ENCODE measurements at places on chromosomes 1 and 21.

GRCh38 chr21:29207201-29207600 is 76.8 kb downstream of the MAP3K7CL start:
- no peak for ATAC-seq

DNA sequence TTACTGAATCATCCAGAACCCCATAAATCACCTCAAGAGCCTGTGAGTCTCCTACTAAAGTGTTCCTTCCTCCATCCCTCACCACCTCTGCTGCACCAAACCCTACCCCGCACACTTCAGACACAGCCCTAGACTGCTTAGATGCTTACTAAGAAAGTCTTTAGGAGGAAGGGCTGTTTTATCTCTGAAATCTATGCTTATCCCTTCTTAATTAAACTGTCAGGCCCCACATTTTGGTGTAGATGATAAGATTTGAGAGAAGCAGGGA is 216.8 kb upstream of the SGIP1 start:
- no peak for ATAC-seq

DNA sequence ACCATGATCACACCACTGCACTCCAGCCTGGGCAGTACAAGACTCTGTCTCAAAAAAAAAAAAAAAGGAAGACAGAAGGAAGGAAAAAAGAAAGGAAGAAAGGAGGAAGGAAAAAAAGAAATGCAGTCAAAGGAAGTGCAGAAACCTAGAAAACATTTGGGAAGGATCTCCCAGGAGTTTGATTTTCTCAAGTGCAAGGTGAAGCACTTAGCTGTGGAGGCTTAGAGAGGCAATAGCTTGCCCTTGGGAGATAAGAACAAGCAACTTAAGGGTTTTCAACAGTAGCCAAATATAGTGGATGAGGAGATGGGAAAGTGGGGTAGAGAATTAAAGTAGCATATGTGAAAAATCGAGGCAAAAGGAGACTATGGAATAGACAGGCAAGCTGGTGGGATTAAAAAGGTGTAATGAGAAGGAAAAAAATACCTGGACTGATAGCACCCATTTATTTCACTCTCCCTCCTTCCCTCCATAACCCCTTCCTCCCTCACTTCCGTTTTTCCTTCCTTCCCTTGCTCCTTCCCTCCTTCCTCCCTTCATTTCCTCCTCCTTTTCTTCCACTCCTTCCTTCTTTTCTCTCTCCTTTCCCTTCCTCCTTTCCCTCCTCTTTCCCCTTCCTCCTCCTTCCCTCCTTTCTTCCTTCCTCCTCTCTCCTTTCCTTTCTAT is 6.8 kb upstream of the FAM89A start:
- no peak for ATAC-seq

DNA sequence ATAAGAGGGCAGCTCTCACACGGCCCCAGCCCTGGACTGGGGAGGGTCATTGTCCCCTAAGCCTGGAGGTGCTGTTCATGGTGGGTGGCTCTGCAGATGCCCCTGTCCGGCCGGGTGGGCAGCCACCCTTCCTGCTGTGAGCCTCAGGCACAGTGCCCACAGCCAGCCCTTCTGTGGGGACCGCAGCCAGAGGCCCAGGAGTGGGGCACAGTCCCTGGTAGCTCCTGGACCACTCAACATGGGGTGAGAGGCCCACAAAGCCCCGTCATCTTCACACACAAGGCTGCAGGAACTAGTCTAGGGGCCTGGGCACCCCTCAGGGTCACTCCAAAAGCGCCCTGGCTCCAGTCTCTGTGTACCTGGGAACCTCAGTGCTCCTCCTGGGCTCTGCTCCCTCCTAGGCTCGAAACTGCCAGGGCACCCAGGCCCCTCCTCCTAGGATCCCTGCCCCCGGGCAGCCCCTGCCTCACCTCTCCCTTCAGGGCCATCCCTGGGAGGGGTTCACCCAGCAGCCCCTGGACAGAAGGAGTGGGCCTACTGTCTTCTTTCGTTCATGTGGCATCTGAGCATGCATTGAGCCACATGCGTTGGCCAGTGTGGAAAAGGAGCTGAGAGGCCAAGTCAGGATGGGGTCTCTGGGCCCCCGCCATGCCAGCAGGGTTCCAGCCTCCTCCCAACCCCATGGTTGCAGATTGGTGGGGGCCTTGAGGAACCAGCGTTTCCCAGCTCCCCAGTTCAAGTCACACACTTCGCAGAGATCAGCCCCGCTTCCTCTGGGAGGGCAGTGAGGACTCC is 43.0 kb downstream of the WNT9A start:
- ATAC-seq = no peak

DNA sequence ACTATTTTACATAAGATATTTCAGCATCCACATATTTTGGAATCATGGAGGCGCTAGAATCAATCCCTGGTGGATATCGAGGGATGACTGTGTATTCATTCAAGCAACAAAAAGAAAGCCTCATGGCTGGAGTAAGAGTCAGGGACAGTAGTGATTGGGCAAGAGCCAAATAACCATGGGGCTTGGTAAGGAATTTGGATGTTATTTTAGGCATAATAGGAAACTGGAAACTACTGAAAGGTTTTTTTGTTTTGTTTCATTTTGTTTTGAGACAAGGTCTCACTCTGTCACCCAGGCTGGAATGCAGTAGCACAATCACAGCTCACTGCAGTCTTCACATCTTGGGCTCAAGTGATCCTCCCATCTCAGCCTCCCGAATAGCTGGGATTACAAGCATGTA is 33.8 kb upstream of the EYA3 start:
- no peak for ATAC-seq

GRCh38 chr1:74343216-74343615 is 108.0 kb downstream of the TNNI3K start:
- no peak for ATAC-seq

DNA sequence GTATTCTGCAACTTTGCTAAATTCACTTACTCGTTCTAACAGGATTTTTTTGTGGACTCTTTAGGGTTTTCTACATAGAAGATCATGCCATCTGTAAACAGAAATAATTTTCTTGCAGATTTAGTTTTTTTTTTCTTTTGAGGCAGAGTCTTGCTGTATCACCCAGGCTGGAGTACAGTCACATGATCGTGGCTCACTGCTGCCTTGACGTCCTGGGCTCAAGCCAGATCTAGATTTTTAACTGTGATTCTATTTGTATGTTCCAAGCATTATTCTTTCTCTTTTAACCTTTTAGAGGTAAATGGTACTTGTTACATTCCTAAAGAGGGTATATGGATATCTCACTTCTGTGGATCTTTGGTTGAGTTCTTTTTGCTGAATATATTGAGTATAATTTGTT is 18.6 kb downstream of the FABP3 start:
- ATAC-seq = no peak

- no peak for ATAC-seq
These were observed 2.7 kb downstream of the PDE9A start for GRCh38 chr21:42655796-42656770.

DNA sequence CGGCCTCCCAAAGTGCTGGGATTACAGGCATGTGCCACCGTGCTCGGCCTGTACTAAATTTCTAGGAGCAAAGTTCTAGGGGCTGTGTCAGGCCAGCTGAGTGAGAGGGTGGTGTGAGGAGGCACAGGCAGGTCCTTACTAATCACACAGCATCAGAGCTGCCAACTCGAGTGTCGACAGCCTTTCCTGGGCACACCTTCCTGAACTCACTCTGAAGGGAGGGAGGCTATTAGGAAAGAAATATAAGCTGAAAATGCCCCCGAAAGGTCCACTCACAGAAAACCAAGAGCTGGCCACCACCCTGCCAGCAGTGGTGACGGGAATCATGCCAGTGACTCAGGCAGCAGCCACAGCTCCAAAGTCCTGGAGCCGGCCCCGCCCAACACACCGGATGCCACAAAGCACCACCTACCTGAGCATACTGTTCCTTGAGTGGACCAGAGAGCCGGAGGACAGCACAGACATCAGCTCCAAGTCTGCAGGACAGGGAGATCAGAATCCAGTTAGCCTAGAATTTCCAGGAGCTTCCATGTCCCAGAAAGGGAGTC is 4.5 kb downstream of the PMVK start:
- ATAC-seq = no peak

DNA sequence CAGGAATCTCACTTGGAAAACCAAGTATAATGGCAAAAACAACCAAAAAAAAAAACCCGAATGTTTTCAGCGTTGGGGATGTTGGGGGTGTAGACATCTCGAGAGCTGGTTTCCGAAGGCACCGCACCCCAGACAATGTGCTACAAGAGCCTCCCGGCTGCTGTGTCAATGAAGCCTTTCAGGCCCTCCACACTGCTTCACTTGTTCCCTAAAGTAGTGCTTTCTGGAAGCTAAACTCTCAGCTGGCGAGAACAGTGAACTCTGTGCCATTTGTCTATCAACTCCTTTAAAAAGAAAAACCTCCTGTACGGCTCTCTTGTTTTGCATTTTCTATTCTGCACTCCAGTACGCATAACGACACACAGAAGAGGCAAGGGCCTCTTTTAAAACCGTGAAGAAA is 32.5 kb downstream of the PLEKHO1 start:
- ATAC-seq = no peak

DNA sequence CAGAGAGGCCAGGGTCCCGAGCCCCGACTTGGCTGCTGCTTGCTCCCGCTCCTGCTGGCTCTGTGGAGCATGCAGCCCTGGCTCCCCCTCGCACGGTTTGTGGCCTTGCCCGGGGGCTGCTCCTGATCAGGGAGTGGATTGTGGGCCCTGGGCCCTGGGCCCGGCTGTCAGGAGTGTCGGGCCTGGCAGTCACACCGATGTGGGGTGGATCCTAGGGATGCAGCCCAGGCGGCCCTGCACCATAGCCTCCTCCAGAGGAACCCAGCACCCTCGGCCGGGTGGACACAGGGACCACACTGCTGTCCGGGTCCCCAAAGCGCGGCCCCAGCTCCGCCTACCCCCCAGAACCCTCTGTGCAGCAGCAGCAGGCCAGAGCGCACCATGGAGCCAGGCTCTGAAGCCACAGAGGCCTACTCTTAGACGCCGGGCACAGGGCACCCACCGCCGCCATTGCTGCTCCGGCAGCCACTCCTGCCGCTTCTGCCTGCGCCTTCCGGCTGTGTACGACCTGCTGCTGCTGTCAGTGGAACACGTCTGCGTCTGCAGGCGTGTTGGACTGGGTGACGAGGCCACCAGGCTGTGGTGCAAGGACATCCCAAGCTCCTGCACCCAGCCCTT is 9.4 kb downstream of the SLX9 start:
- ATAC-seq = no peak

- no peak for ATAC-seq
These were observed 198.3 kb upstream of the RNPC3 start for GRCh38 chr1:103327054-103327719.

DNA sequence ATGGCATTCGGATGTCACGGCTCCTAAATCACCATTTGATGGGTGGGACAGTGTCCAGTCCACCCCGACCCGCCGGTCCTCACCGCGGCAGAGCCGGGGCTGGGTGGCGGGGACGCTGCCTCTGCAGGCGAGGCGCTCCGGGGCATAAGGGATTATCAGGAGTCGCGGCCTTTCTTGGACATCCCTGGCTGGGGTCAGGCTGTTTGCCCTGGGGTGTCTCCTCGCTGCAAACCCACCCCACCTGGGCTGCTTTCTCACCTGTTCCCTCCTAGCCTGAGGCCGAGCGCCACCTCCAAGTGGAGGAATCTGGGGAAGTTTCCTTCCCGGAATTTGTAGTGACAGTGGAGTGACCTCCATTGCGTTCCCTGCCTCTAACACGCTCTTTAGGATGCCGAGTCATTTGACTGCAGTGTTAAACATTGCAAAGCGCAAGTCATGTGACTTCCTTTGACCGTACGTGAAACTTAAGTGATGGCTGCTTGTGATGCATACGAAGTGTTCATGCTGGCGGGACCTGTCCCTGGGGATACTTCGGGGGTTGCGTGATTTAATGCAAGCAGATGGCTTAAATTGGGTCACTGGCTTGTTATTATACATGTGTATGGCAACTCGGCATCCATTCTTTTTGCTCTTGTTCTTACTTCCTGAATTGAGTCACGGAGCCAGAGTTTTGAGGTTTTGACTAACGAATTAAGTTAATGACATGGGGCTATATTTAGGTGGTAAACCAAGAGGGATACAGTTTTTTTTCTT is 536 bp downstream of the LGALS8 start:
- ATAC-seq = peak; percentile 73

- ATAC-seq = no peak
These were observed 49.4 kb upstream of the KIAA1614 start for GRCh38 chr1:180863158-180863775.

- no peak for ATAC-seq
These were observed 34.6 kb downstream of the OLFML2B start for GRCh38 chr1:161989108-161989507.

DNA sequence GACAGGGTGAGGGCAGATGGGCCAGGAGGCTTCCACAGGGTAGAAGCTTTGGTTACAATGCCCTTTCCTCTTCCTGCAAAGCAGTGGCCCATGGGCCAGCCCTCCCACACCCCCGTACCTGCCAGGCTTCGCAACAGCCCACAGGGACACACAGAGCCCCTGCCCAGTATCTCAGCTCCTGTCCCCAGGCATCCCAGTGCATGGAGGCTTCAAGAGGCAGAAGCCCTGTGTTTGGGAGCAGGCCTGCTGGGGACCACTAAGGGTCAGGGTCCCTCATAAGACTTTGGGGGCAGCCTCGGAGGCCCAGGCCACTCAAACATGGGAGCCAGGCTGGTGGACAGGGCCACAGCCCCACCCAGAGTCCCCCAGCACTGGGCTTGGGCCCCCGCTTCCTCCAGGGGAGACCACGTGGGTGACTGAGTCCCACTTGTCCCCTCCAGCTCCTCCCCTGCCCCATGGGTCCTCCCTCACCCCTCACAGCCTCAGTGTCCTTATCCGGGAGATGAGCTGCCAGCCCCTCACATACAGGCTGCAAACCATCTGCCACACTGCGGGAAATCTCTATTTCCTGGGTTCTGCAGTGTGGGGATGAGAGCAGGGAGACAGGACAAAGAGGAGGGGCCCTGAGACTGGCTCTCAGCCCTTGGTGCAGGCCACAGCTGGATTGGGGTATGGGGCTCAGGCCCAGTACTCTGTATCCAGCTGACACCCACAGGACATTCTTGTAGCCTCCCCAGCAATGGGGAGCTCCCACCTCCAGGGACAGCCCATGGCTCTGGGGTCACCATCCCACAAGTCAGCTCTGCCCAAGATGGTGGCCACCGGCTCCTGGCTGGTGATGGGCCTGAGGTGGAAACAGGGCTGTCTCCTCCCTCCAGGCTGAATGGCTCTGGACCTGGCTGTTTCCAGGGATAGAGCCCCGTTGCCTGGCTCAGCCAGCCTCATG is 50.7 kb downstream of the WNT9A start:
- no peak for ATAC-seq

DNA sequence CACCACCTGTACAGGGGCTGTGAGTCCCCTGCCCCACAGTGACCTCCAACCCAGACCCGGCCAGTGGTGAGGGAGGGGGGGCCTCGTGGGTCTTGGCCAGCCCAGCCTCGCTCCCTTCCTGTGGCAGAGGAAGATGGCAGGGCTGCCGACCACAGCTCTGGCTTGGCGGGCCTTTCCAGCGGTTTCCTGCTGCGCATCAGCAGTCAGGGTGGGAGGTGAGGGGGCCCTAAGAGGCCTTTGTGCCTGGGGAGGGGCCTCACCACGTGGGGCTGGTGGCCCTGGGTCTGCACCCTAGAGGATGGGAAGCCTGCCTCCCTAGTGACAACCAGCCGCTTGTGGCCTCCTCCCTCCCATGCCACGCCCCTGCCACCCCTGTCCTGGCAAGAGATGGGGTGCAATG is 72.6 kb upstream of the ARHGEF16 start:
- ATAC-seq = no peak

Data from gastroesophageal sphincter (tissue), 4 donors.